ENCODE measurements at places on chromosomes 5 and 9.
A peak's percentile ranks its signal among the peaks of the same experiment; 100 is the strongest.

DNA sequence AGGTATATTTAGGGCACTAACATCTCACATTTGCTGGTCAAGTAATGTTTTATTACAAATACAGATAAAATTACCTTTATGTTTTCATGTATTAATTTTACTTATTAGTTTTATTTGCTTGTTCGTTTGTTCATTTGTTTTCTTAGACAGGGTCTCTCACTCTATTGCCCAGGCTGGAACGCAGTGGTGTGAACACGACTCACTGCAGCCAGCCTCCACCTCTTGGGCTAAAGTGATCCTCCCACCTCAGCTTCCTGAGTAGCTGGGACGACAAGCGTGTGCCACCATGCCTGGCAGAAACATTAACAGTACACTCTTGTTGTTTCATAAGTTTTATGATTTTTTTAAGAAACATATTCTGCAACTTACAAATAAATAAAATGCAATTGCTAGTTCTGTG is 123.2 kb downstream of the ZNF608 start:
- no peak overlapping the region for H3K27ac ChIP-seq
- H3K27me3 ChIP-seq = no peaks in the 10 kb centered on the region
- no peak for DNase-seq
- H3K4me3 ChIP-seq = no peak overlapping the region
- peaks cover 2% of the 10 kb centered on the region for H3K4me1 ChIP-seq

GRCh38 chr5:50445296-50445949 is 4.3 kb upstream of the EMB start:
- H3K27me3 ChIP-seq = no peaks in the 10 kb centered on the region
- H3K27ac ChIP-seq = no peak overlapping the region
- DNase-seq = no peak
- no peak overlapping the region for H3K4me3 ChIP-seq

- H3K27ac ChIP-seq = no peak overlapping the region
- H3K36me3 ChIP-seq = no peaks in the 10 kb centered on the region
- no peaks in the 10 kb centered on the region for H3K4me1 ChIP-seq
- peak; percentile 43 for DNase-seq
These were observed 29.0 kb upstream of the CCNG1 start for GRCh38 chr5:163408311-163408923.

GRCh38 chr5:93637697-93638096 is 54.7 kb downstream of the NR2F1 start:
- H3K27ac ChIP-seq = no peak overlapping the region
- no peaks in the 10 kb centered on the region for H3K4me1 ChIP-seq
- H3K27me3 ChIP-seq = no peaks in the 10 kb centered on the region
- H3K4me3 ChIP-seq = no peak overlapping the region
- H3K36me3 ChIP-seq = no peaks in the 10 kb centered on the region

- H3K4me1 ChIP-seq = peaks cover 2% of the 10 kb centered on the region
- H3K4me3 ChIP-seq = no peak overlapping the region
- H3K27ac ChIP-seq = no peak overlapping the region
- peaks cover 6% of the 10 kb centered on the region for H3K36me3 ChIP-seq
- peak; percentile 75 for DNase-seq
These were observed 4.8 kb upstream of the ST6GALNAC4 start for GRCh38 chr9:127921557-127922120.

- no peaks in the 10 kb centered on the region for H3K27me3 ChIP-seq
- no peak overlapping the region for H3K4me3 ChIP-seq
- no peaks in the 10 kb centered on the region for H3K4me1 ChIP-seq
- H3K27ac ChIP-seq = no peak overlapping the region
- no peaks in the 10 kb centered on the region for H3K36me3 ChIP-seq
These were observed 59.3 kb downstream of the CAST start for GRCh38 chr5:96721351-96721977.

DNA sequence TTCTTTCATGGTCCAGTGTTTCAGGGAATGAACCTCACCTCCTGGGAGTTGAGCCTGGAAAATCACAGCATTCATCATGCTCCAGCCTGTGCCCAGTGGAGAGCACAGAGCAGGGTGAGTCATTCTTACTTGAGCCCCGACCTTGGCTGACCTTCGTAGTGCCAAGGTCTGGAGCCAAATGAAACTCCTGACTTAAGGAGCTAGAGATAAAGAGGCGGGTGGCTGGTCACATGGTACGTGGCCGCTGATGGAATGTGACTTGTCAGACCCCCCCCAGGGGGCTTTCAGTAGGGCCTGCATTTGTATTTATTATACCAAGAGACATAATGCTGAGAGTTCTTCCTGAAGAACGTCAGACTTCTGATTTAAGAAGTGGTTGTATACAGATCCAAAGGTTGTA is 15.0 kb upstream of the PIP5K1B start:
- H3K27ac ChIP-seq = no peak overlapping the region
- no peak for DNase-seq
- H3K4me3 ChIP-seq = no peak overlapping the region
- H3K27me3 ChIP-seq = no peaks in the 10 kb centered on the region
- H3K4me1 ChIP-seq = 0 out of 2 replicates have a peak, but pooled peaks cover 2% of the 10 kb centered on the region

- H3K36me3 ChIP-seq = peaks cover 18% of the 10 kb centered on the region
- no peak overlapping the region for H3K27ac ChIP-seq
- no peaks in the 10 kb centered on the region for H3K4me1 ChIP-seq
- H3K27me3 ChIP-seq = no peaks in the 10 kb centered on the region
- H3K4me3 ChIP-seq = no peak overlapping the region
These were observed 289.1 kb upstream of the EDIL3 start for GRCh38 chr5:84673785-84674184.

DNA sequence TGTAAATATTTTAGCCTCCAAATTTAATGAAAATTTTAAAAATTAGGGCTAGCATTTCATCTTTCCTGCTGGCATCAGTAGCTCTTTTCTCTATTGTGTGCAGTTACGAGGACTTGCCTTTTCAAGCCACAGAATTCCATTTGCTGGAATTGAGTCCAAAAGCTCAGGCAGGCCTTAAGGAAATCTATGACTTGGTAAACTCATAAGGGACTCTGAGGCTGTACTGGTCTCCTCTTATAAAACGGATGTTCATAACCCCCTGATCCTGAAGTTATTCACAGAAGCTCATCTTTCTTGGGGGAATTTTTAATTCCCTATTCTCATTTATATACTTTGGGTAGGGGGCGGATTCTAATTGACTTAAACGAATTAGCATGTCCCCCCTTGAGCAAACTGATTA is 23.4 kb downstream of the ANKRA2 start:
- no peaks in the 10 kb centered on the region for H3K36me3 ChIP-seq
- no peak overlapping the region for H3K4me3 ChIP-seq
- DNase-seq = no peak
- H3K4me1 ChIP-seq = no peaks in the 10 kb centered on the region
- no peaks in the 10 kb centered on the region for H3K27me3 ChIP-seq

DNA sequence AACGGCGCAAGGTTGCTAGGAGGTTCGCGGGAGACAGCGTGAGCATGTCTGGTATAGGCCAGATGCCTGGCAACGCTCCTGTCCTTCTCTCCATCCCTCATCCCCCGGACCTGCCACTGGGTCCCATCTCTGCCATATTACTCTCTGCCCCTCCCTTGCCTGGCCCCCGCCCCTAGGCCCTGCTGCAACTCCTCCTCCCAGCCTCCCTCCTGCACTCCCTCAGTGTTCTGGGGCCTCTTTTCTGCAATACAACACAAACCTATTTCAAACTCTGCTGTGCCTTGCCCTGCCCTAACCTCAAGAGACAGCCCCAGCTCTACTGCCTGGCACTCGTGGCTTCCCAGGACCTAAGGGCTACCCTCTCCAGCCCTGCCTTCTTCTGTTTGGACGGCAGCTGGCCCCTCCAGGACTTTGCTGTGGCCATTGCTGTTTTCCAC is 8.9 kb upstream of the DBN1 start:
- peaks cover 26% of the 10 kb centered on the region for H3K36me3 ChIP-seq
- no peak overlapping the region for H3K4me3 ChIP-seq
- H3K4me1 ChIP-seq = no peaks in the 10 kb centered on the region
- no peak overlapping the region for H3K27ac ChIP-seq
- H3K27me3 ChIP-seq = no peaks in the 10 kb centered on the region

- H3K27me3 ChIP-seq = peaks cover 3% of the 10 kb centered on the region
- peaks cover 4% of the 10 kb centered on the region for H3K4me1 ChIP-seq
- H3K27ac ChIP-seq = no peak overlapping the region
- no peak for DNase-seq
These were observed 216.8 kb downstream of the PAX5 start for GRCh38 chr9:36817160-36817834.

- H3K27me3 ChIP-seq = no peaks in the 10 kb centered on the region
- H3K36me3 ChIP-seq = no peaks in the 10 kb centered on the region
- no peak for DNase-seq
These were observed 46.8 kb upstream of the IER5L start for GRCh38 chr9:129224618-129225489.

DNA sequence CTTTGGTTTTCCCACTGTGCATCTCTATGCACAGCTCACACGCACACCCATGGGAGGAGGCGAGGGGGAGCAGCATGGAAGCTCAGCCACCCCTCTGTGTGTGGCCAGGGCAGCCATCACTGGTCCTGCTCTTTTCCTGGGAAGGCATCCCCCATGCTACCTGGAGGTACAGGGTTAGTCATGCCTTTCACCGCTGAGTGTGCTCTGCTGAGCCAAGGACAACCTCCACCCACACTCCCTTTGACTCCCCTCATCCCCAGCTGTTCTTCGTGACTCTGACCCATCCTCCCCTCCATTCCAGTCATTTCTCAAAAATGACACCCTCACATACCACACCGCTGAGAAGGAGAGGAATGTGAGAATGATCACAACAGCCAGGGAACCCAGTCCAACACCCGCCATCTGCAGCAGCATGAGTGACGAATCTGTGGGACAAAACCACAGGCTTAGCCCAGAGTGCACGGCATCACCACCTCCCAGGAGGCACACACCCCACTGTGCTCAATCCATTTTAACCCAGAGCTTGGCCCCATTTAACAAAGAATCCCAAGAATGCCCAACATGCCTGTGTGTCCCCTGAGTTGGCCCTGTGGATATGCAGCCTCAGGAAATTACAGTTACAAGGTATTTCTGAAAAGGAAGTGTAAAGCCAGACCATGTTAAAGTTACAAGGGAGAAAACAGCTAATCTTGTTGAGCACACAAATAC is 133.4 kb downstream of the SUSD1 start:
- peak; percentile 64 for DNase-seq
- H3K36me3 ChIP-seq = peaks cover 2% of the 10 kb centered on the region
- H3K27ac ChIP-seq = peak overlapping the region; percentile 19
- no peak overlapping the region for H3K4me3 ChIP-seq
- H3K27me3 ChIP-seq = no peaks in the 10 kb centered on the region
- peaks cover 4% of the 10 kb centered on the region for H3K4me1 ChIP-seq

- no peak overlapping the region for H3K4me3 ChIP-seq
- H3K27ac ChIP-seq = no peak overlapping the region
- H3K36me3 ChIP-seq = no peaks in the 10 kb centered on the region
- no peaks in the 10 kb centered on the region for H3K4me1 ChIP-seq
- H3K27me3 ChIP-seq = no peaks in the 10 kb centered on the region
These were observed 170.4 kb upstream of the PANK3 start for GRCh38 chr5:168749391-168750100.

- H3K36me3 ChIP-seq = no peaks in the 10 kb centered on the region
- H3K4me1 ChIP-seq = no peaks in the 10 kb centered on the region
- no peak overlapping the region for H3K4me3 ChIP-seq
- no peaks in the 10 kb centered on the region for H3K27me3 ChIP-seq
- DNase-seq = no peak
These were observed 62.0 kb downstream of the PTPN3 start for GRCh38 chr9:109436071-109436470.

DNA sequence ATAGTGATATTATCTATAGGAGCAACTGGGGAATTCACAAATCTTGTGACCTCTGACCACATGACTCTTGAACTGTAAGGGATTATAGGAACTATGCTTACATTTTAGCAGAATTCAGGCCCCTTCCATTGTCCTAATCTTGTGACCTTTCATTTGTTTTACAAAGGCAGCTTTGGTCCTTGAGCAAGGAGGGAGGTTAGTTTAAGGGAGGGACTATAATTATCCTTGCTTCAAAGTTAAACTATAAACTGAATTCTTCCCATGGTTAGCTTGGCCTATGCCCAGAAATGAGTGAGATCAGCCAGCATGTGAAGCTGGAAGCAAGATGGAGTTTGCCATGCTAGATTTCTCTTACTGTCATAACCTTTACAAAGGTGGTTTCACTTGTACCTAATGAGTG is 51.2 kb downstream of the TARS1 start:
- H3K27ac ChIP-seq = no peak overlapping the region
- no peak overlapping the region for H3K4me3 ChIP-seq
- H3K27me3 ChIP-seq = no peaks in the 10 kb centered on the region
- no peaks in the 10 kb centered on the region for H3K4me1 ChIP-seq
- DNase-seq = no peak

GRCh38 chr5:170216257-170216864 is 16.4 kb upstream of the C5orf58 start:
- DNase-seq = no peak
- no peak overlapping the region for H3K27ac ChIP-seq
- H3K4me3 ChIP-seq = no peak overlapping the region
- H3K4me1 ChIP-seq = no peaks in the 10 kb centered on the region

DNA sequence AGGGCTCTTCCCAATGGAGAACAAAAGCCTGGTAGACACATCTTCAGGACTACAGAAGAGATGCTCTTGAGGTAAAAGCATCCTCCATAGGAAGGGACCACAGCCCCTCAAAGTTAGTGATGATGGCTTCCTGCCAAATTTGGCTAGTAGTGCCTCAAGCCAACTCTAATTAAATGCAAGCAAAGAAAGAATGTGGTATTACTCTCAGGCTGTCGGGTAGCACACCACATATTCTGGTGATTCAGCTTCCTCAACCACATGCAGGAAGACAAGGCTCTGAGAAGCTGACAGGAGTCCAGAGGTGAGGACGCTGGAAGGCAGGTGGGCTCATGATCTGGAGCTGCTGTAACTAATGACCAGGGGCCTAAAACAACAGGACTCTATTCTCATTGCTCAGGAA is 37.2 kb upstream of the S1PR3 start:
- no peaks in the 10 kb centered on the region for H3K36me3 ChIP-seq
- H3K27me3 ChIP-seq = no peaks in the 10 kb centered on the region
- no peak overlapping the region for H3K27ac ChIP-seq

DNA sequence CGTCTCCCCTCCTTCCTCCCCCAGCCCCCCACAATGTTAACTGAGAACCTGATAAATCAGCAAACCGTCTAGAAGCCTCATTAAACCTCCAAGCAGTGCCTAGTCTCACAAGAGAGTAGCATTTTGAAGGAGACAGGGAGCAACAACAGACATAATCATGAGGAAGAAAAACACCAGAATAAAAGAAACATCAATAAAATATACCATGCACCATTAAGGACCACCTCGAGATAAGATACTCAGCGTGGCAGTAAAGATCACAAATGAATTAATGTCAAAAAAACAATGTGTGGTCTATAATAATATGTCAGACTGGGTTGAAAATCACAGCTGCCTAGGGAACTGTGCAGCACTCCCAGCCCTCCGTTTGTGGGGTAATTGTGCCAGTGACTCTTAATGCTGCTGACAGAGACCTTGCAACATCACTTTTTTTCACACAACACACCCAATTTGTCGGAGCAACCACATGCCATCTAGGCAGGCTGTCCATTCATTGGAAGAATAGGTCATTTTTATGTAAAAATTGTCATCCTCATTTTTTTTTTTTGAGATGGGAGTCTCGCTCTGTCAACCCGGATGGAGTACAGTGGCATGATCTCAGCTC is 450.8 kb upstream of the WWC1 start:
- H3K4me1 ChIP-seq = no peaks in the 10 kb centered on the region
- no peak overlapping the region for H3K27ac ChIP-seq
- no peaks in the 10 kb centered on the region for H3K36me3 ChIP-seq
- DNase-seq = no peak
- H3K27me3 ChIP-seq = no peaks in the 10 kb centered on the region

- peaks cover 4% of the 10 kb centered on the region for H3K4me1 ChIP-seq
- no peak for DNase-seq
- no peak overlapping the region for H3K4me3 ChIP-seq
- no peak overlapping the region for H3K27ac ChIP-seq
- no peaks in the 10 kb centered on the region for H3K27me3 ChIP-seq
These were observed 98.8 kb upstream of the PCA3 start for GRCh38 chr9:76665458-76665857.

- no peaks in the 10 kb centered on the region for H3K36me3 ChIP-seq
- no peaks in the 10 kb centered on the region for H3K27me3 ChIP-seq
These were observed 542 bp downstream of the FKBP15 start for GRCh38 chr9:113220467-113221002.
